ENCODE measurements at places on chromosomes 3 and 15.
A peak's percentile ranks its signal among the peaks of the same experiment; 100 is the strongest.

GRCh38 chr3:73605412-73605811 is 19.3 kb downstream of the PDZRN3 start:
- DNase-seq: peak; percentile 33

DNA sequence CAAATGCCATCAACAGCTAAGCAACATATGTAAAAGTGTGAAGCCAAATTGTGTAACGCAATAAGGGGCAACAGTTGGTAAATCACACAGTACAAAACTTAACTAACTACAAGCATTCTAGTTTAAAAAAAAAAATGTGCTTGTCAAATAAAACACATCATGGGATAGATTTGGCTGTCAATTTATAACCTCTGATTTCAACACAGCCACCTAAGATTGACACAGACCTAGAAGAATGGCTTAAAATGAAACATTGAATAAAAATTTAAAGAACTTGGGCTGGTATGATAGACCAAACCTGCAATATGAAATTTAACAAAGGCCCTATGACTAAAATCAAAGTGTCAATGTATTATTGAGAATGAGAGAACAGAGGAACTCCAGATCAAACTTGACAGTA is 148.4 kb downstream of the NR1I2 start:
- no peak for DNase-seq

- no peak for DNase-seq
Observed at GRCh38 chr3:32423534-32423933, 31.9 kb downstream of the CMTM7 start.

GRCh38 chr3:3315846-3316245 is 136.4 kb upstream of the CRBN start:
- DNase-seq: no peak

- no peak for DNase-seq
Observed at GRCh38 chr15:66938114-66938830, 127.1 kb upstream of the SMAD3 start.

GRCh38 chr3:5058471-5058951 is 63.6 kb upstream of the ARL8B start:
- peak; percentile 61 for DNase-seq

- no peak for DNase-seq
Observed at GRCh38 chr3:89278302-89279025, 171.0 kb downstream of the EPHA3 start.

DNA sequence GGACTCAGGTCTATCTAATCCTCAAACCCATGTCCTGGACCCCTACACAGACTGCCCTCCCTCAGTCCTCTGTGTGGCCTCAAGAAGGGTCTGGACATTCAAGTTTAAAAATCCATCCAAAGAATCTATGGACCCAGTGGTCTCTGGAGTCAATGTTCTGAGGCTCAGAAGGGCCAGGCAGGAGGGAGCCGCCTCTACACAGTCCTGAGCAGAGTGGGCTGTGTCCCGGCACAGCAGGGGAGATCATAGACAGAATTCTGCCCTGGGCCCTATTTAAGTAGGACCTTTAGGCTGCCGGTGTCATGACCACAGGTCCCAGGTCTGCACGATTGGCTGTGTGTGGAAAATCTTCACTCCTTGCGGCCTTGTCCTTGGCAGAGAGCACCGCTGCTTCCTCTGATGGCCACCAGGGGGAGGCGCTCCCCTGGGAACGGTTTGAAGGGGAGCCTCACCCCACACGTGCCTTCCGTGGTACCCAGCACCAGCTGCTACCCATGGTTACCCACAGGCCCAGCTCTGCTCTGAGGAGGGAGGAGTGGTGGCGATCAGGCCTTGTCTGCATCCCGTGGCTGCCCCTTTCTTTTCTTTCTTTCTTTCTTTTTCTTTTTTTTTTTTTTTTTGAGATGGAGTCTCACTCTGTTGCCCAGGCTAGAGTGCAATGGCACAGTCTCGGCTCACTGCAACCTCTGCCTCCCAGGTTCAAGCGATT is 37.9 kb downstream of the CHRD start:
- DNase-seq: peak; percentile 66

DNA sequence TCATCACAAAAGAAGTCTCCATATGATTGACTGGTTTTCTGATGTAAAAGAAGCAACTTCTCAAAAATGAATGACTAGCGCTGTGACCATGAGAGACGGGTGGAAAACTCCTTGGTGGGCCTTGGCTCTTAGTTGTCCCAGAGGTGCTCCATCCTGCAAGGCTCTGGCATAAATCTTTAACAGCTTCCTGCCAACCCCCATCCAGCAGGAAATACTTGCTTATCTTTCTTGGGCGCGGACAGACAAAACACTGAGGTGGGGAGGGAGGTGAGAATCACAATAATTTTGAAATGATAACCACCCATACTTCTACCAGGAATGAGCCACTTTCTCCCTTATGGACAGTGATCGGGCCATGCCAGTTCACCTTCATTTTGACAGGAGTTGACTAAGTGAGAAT is 128.6 kb downstream of the STT3B start:
- DNase-seq: no peak

DNA sequence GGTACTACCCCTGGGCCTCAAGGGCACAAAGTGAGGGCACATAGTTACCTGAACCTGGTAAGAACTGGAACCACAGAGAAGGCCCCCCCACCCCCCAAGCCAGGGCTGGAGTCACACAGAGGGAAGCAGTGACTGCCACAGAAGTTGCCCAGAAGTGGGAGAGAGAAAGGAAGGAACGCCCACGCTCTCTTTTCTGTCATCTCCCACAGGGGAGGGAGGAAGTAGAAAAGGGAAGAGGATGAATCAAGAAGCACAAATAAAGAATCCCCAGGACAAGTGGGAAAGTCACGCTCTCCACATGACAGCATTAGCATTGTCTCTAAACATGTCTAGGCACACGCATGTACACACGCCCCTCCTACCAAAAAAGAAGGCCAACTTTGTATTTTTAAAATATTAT is 114.7 kb upstream of the FRMD4B start:
- no peak for DNase-seq

- peak; percentile 85 for DNase-seq
Observed at GRCh38 chr15:67085818-67086636, 20.6 kb downstream of the SMAD3 start.

DNA sequence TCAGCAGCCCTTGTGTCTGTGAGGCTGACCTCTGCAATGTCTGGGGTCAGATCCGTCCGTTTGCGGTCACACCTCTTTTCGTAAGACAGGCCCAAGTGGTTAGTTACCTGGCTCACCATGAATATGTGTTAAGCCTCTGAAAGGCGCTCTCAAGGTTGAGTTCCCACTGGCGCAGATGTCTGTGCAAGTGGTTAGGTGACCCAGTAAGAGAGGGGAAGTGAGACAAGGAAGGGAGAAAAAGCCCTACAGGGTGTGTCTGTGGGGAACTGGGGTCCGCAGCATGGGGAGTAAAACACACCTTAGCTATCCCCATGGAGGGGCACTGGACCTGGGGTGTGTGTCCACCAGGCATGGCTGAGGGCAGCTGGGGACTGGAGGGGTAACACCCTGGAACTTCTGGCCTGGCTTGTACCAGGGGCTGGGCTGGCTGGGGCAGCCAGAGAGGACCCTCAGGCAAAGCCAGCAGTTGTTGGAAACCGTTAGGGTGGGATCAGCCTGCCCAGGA is 391.6 kb upstream of the PROK2 start:
- no peak for DNase-seq

DNA sequence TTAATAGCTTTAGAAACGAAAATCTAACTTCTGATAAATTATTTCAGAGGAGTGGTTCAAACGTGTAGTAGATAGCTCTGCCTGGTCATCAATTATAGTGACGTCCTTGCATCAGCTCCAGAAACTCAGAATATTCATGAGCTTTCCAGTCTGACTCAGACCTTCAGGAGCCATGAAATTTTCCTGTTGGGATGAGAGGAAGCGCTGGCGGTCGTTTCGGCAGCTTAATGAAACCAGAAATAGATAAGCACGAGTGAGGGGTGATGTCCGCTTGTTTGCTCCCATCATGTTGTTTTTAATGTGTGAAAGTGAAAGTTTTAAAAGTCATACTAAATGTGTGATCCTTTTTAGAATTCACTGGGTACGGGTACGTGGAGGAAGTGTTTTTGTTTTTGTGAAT is 141.1 kb downstream of the PGPEP1L start:
- DNase-seq: peak; percentile 68

GRCh38 chr3:108051005-108051404 is 39.8 kb downstream of the CD47 start:
- peak; percentile 72 for DNase-seq

DNA sequence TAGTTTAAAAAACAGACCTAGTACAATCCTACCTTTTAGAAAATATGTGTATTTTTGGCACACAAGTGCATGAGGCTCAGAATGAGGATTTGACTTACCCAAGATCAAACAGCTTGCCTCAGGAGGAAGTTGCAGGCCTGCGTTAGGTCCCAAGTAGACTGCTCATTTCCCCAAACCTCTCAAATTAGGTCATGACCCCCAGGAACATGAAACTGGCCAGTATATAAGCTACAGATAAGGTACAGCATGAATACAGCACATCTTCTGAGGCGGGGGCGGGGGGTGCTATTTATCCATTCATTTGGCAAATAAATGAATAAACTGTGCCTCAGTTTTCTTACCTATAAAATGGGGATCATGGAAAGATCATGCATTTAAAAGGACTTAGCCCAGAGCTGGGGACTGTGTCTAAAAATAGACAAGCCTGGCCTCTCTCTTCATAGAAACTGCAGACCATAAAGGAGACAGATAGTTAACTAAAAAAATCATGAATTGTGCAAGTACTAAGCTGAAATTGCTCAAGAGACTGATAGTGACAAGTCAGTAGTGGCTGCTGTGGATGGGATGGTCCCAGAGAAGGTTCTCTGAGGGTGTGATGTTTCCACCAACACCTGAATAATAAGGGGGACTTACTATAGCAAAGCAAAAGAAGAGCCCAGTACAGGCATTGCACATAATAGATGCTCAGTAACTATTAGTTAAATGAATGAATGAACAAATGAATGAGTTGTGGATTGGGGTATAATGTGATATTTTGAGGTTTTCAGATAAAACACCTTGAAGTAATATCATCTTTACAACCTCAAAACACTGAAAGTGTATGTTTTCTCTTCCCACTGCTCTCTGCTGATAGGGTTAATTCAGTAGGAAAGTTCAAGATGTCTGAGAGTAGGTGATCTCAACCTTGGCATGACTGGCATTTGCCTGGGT is 258.5 kb upstream of the PROK2 start:
- DNase-seq: no peak

GRCh38 chr15:80434926-80435720 is 30.9 kb downstream of the ARNT2 start:
- DNase-seq: no peak

- DNase-seq: no peak
Observed at GRCh38 chr3:869734-870133, 223.1 kb upstream of the CNTN6 start.

DNA sequence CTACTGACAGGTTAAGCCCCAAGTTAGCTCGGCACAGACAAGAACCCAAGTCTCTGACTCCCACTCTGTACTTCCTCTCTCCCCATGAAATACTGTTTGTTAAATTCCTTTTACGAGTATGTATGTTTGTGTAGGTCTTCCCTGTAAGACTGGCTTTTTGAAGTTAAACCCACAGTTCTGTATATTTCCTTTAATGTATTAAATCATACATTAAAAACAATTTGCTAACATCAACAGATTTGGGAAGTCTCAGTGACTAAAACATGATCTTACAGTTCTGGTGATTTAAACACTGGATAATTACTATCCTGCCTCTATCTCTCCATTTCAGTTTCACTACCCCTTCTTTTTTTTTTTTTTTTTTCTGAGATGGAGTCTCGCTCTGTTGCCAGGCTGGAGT is 4.4 kb downstream of the CMTM6 start:
- no peak for DNase-seq

GRCh38 chr3:31848163-31848818 is 132.8 kb downstream of the OSBPL10 start:
- no peak for DNase-seq

- DNase-seq: no peak
Observed at GRCh38 chr3:126816986-126817777, 113.1 kb downstream of the CHCHD6 start.

DNA sequence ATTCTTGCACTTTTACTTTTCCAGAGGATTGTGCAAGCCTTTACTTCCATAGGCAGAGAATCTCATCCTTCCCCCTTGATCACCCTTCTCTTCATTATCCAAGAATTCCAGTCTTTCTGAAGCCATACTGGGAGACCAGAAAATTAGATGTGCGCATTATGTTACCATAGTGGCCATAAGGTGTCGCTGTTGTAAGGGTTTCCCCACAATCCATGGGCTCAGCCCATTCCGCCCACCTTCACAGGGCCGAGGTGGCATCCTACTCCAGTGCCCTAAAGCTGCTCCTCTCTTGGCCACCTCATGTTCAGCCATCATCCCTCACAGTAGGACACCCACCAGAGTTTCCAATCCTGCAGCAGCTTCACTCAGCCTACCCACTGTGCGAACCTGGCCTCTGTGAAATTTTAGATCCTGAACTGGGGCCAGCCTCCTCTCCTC is 35.0 kb downstream of the CTSH start:
- peak; percentile 48 for DNase-seq

DNA sequence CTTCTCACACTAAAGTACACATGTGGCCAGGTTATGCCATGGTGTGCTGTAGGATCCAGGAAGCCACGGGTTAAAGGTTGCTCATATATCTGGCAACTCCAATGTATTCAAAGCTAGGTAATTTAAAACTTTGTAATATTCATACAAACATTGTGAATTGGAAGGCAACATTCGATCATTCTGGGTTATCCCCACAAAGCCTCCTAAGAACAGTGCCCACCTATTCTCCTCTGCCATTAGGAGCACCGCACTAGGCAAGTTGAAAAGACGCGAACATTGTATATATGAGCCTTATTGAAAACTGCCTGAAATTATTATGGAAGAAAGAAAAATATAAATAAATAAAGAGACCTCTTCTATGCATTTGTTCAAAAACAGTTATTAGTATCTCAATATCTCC is 228.2 kb downstream of the IGSF11 start:
- no peak for DNase-seq

- DNase-seq: no peak
Observed at GRCh38 chr3:160403796-160404470, 4.5 kb downstream of the SMC4 start.

GRCh38 chr3:177527182-177527581 is 329.9 kb upstream of the TBL1XR1 start:
- DNase-seq: no peak

- no peak for DNase-seq
Observed at GRCh38 chr3:184092199-184092598, 4.7 kb upstream of the HTR3E start.

GRCh38 chr15:74997141-74997540 is 1.8 kb downstream of the SCAMP5 start:
- DNase-seq: no peak

- no peak for DNase-seq
Observed at GRCh38 chr15:26771578-26772153, 1.2 kb downstream of the GABRB3 start.

- DNase-seq: peak; percentile 88
Observed at GRCh38 chr3:55162031-55162795, 234.4 kb upstream of the LRTM1 start.

DNA sequence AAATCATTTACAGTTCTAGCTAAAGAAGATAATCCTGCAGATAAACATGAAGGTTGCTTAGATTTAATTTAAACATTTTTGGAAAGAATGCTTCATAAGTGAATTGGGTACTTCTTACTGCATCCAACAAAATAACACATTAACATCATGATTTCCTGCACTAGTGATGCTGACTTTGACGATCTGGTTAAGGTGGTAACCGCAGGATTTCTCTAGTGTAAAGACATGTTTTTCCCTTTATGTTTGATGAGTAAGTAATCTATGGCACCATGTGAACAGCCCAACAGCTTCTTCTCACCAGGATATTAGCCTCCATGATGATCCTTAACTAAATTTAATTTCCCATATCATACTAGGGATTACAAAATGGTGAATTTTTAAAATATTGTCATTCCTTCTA is 14.1 kb downstream of the SPPL2A start:
- no peak for DNase-seq

Data from EL (cell line).